ENCODE measurements at places on chromosomes 16 and 17.

GRCh38 chr17:7403043-7403726, 712 bp downstream of the TMEM256 start:
- DNase-seq: no peak

GRCh38 chr17:7240375-7240774, 1.1 kb upstream of the PHF23 start:
- DNase-seq: no peak

DNA sequence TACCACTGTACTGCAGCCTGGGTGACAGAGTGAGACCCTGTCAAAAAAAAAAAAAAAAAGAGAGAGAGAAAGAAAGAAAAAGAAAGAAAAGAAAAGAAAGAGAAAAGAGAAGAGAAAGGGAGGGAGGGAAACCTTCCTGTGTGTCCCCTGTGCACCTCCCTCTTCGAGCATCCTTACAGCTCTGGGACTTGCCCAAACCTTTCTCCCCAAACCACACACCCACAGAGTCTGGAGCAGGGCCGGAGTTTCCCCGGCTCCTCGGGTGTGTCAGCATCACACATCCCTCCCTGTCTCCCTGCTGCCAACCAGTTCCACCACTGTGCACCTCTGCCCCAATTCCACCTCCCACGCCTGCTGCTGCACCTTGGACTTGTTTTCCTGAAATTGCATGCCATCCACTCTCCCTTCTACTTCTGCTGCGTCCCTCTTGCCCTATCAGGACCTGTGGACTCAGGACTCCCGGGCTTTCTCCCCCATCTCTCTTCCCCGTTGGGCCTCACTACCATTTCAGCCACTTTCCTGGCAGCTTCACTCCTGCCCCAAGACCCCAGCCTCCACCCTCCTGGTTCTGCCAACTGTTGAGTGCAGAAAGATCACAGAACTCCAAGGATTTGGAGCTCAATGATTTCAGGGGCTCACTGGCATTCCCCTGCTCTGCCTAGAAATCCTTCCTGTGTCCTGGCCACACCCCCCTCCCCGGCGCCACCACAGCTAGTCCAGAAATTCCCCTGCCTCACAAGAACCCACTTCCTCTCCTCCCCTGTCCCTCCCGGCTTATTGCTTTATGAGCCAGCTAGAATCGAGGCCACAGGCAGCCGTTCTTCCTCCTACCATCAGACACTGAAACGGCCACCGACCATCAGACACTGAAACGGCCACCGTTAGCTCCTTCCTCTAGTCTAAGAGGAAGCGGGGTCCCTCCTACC, 3.7 kb upstream of the CDK3 start:
- DNase-seq: no peak

- no peak for DNase-seq
Observed at GRCh38 chr16:25690552-25691143, 1.1 kb upstream of the HS3ST4 start.

- no peak for DNase-seq
Observed at GRCh38 chr17:79658811-79659207, 48.0 kb upstream of the RBFOX3 start.

GRCh38 chr17:259341-259976, 78.0 kb upstream of the DOC2B start:
- DNase-seq: no peak

DNA sequence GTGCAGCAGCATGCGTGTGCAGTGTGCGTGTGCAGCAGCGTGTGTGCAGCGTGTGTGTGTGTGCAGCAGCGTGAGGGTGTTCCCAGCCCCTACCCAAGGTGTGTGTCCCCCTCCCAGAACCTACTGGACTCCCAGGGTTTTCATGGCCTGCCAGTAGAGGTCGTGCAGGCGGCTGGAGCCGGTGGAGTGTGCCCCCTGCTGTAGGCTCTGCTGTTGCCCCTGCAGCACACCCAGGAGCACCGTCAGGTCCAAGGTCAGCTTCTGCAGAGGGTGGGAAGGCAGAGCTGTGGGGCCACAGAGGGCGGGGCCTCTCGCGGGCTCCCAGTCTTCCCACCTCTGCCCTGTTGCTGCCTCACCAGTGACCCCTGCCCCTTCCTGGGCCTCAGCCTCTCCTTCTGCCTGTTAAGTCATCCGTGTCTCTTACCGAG, 14.9 kb downstream of the MYBBP1A start:
- DNase-seq: no peak

GRCh38 chr17:66941249-66941648, 23.3 kb upstream of the CACNG4 start:
- no peak for DNase-seq

- no peak for DNase-seq
Observed at GRCh38 chr16:89017543-89018281, 40.7 kb upstream of the CBFA2T3 start.

DNA sequence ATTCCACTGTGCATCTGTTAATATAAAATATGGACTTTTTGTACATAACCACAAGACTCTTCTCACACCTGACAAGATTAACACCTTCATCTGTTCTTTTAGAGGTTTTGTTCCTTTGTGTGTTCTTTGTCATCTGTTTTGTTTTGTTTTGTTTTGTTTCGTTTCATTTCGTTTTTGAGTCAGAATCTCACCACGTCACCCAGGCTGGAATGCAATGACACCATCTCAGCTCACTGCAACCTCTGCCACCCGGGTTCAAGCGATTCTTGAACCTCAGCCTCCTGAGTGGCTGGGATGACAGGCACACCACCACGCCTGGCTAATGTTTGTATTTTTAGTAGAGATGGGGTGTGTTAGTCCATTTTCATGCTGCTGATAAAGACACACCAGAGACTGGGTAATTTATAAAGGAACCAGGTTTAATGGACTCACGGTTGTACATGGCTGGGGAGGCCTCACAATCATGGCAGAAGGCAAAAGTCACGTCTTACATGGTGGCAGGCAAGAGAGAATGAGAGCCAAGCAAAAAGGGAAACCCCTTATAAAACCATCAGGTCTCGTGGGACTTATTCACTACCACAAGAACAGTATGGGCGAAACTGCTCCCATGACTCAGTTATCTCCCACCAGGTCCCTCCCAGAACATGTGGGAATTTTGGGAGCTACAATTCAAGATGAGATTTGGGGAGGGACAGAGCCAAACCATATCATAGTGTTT, 22.3 kb downstream of the C16orf90 start:
- DNase-seq: no peak

DNA sequence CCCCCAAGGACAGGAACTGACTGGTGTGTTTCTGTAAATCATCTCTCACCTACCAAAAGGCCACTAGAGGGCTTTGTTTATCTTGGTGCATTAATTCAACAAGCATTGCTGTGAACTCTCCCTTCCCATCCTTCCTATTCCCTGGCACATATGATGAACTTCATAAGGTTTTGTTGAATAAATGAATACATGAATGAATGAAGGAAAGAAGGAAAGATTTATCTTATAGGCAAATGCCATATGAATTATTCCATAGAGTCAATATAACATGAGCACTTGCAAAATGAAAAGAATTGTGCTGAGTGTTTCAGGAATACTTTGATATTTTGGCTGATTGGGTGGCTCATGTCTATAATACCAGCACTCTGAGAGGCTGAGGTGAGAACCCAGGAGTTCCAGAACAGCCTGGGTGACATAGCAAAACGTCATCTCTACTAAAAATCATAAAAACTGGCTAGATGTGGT, 4.3 kb downstream of the SPDYE4 start:
- DNase-seq: no peak

DNA sequence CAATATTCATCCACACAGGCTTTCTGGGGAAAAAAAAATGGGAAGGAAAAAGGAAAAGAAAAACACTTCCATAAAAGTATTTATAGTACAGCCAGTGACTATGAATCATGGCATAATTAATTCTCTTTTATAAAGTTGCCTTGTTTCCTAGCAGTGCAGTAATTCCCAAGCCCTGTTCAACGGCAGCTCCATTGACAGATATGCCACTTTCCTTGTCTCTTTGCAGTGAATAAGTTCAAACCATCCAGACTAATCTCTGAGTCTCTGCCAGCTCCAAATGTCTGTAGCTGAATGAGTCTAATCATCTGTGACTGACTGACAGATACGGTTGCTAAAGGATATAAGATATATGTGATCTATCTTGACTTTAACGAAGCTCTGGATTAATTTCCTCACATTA, 52.9 kb upstream of the KCNJ16 start:
- no peak for DNase-seq

DNA sequence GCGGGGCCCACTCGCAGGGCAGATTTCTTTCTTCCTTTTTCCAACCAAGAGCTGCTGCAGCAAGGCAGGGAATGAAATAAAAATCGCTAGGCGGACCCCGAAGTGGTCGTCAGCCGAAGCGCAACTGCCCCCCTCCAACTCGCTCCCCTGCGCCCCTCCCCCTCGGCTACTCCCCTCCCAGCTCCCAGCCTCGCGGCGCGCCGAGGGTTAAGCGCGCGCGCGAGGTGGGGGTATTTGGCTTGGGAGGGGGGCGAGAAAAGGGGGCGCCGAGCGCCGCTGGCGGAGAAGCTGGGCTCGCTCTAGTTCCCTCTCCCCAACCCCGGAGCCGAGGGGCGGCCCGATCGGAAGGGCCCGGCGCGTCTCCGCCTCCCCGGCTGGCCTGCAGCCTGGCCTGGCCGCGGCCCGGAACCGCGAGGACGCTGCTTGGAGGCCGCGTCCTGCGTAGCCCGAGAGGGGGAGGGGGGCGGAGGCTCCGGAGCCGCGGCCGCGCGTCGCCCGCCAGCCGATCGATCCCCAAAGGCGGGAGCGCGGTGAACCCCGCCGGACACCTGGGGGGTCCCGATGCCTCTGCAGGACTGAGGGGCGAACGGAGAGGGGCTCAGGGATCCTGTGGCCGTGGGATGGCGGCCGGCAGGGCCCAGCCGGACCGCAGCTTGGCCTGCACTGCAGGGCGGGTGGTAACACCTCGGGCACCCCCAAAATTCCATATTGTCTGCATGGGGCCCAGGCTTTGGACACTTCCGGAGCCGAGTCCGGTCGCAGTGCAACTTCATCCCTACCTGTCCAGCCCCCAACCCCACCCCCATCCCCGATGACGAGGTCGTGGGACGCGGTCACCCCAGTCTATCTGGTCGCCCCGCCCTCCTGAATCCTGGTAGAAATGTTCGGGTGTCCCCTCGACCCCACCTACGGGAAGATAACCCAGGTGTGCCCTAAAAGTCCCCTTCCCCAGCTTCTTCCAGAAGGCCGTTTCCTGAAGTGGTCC, 4.9 kb upstream of the CBX4 start:
- no peak for DNase-seq

- DNase-seq: no peak
Observed at GRCh38 chr16:66408163-66409048, 18.7 kb upstream of the BEAN1 start.

- DNase-seq: no peak
Observed at GRCh38 chr17:82240506-82241182, 11.8 kb downstream of the SLC16A3 start.

DNA sequence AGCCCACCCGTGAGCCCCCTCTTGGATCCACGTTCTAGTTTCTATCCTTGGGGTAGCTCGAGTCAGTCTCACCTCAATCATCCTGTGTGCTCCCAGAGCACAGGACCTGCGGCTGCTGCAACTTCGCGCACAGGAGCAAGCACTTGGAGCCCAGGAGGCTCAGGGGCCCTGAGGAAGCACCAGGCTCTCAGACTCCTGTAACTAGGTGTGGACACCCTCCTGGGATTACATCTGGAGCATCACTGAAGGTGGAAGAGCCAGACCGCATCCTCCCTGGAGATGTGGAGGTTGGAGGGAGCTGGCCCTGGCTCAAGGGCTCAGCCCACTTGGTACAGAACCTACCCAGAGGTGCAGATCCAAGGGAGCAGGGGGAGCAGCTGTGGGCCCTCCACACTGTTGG, 2.7 kb downstream of the HBQ1 start:
- DNase-seq: no peak

DNA sequence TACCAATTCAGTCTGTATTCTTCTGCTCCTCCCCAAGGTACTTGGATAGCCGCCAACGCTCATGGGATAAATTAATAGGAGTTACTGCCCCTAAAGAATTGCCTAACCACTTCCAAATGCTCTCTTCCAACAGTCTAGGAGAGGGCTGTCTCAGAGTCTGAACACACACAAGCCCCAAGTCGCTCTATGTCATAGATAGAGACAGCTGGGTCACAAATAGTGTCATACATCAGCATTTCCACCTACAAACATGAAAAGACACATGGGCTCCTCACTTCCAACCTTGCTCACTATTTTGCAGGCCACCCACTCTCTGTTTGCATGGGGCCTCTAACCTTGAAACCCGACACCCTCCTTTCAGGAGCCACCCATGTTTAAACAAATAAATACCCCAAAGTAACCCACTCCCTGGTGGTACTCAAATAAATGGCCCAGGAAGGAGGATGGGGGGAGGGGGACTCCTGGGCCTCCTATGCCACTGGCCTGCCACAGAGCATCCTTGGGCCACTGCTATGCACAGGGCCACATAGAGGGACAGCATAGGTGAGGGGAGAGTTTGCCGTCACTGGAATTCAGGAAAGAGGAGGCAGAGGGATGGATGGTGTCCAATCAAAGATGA, 265.9 kb downstream of the SOX9 start:
- DNase-seq: no peak

DNA sequence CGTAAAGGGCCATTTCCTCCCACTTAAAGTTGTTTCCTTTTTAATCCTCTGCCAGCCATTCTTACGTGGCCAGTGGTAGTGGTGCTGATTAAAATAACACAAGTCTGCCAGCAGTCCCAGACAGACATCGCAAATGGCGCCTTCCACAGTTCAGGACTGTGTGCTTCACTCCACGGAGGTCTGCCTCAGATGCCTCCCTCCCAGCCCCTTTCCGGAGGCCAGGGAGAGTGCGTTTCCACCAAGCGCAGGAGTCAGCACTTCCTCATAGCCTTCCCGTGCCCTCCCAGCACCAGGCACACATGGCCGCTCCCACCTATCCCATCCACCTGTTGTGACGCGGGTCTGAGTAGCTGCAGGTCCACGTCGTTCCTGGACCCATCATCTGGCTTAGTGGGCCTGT, 205.6 kb downstream of the RPTOR start:
- DNase-seq: no peak

GRCh38 chr16:74682556-74682955, 15.9 kb upstream of the RFWD3 start:
- DNase-seq: no peak

DNA sequence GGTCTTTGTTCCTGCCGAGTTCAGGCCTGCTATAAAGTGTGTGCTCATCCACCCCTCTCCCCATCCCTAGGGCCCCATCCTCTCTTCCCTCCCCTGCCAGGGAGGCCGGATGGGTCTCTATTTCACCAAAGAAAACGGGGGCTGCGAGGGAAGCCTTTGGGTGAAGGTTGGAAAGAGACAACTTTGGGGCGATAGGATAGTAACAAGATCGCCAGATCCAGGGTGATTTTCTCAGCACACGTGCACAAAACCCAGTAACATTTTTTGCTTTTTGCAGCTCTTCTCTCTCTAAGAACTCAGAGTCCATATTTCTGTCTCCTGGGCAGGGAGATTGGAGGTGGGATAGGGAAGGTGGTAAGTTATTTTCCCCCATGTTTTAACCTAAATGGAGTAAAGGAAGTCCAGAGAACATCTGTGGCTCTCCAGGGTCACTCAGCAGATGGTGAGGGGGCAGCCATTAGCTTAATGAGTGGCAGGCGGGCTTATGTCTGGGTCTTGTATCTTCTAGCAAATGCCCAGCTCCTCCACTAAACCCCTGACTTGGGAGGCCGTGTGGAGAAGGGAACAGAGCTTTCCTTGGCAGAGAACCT, 6.9 kb downstream of the CCR7 start:
- DNase-seq: no peak
